GM20000 (cell line): ENCODE measurements at places on chromosomes 12 and 14.

- DNase-seq, result no peak
These were observed 136.5 kb upstream of the CRY1 start for GRCh38 chr12:107229827-107230226.

GRCh38 chr12:131164096-131164872 is 210.6 kb downstream of the ADGRD1 start:
- DNase-seq, result no peak

- DNase-seq, result no peak
These were observed 68.0 kb downstream of the PTPRR start for GRCh38 chr12:70852416-70853150.

- no peak for DNase-seq
These were observed 33.7 kb upstream of the HELB start for GRCh38 chr12:66268562-66268961.

GRCh38 chr12:85784096-85784720 is 52.0 kb downstream of the RASSF9 start:
- no peak for DNase-seq

- DNase-seq, result no peak
These were observed 28.5 kb upstream of the SRGAP1 start for GRCh38 chr12:63816031-63816430.

DNA sequence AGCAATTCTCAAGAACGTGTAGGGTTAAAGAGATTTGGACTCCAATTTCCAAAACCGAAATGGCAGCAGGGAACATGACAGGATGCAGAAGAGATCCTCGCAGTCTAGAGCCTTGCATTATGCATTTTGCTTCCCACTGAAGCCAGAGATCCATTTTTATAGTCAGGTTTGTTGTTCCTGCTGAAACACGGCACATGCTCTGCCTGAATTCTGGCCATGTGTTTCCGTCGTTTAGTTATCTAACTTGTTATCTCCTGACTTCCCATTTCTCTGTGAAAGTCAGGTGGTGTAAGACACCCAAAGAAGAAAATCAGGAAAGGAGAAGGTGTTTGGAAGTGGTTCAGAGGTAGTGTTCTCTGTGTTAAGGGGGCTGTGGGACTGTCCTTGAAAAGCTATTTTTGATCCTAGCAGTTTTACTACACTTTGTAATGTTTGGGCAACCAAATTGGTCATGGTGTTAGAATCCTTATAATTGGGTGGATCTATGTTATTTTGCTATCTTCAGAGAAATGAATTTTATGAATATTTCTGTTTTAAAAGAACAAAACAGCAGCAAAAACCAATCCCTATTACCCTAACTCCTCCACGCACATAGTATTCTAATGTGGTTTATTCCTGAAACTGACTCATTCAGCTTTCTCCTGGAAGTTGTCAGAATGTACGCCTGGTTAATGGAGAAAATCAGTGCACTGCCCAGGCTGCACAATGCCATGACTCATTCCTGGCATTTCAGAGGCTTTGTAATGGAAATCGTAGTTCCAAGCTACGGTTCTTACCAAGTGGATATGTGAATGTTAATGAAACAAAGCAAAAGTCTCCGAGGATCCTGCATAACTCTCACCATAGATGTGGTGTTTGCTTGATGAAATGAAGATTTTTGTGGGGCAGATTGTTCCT is 110.1 kb downstream of the SAMD4A start:
- DNase-seq, result no peak

DNA sequence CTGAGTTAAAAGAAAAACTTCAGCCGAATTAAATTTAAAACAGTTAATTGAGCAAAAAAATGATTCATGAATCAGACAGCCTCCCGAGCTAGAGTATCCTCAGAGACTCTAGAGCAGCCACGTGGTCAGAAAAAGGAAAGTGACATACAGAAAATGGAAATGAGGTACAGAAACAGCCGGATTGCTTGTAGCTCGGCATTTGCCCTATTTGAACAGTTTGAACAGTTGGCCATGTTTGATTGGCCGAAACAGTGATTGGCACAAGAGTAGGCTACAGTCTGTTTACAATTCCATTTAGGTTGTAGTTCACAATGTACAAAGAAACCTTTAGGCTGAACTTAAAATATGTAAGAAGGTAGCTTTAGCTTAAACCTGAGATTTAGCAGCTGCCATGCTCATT is 12.9 kb upstream of the OXA1L start:
- no peak for DNase-seq

DNA sequence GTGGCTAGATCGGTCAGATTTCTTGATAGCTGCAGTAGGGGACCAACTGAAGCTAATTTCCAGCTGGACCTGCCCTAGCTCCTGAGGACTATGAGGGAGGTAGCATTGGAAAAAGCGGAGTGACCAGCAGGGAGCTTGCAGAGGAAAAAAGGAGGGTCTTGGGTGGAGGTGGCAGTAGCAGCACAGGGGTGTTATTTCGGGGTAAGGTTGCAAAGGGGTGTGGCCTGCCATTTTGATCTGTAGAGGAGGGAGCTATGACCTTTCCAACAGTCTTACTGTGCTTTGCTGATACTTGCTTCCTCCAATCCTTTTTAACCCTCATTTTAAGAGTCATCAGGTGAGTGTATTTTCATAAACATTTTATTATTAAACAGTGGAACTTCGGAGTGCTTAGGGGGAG is 83.8 kb upstream of the NRXN3 start:
- no peak for DNase-seq

DNA sequence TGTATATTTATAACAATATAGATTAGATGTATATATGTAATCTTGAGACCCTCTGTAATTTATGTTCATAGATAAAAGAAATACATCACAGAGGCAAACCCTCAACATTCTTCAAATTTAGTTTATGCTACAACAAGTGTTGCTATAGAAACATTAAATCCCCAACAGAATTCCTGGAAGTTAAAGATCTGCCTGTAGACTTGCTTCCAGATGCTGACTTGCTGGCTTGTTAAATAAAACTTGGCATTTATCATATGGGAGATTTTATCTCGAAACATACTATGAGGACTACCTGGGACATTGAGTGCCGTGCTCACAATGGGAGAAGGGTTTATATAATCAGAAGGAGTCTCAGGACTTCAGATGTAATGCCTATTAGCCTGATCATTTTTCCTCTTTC is 136.3 kb upstream of the PLXNC1 start:
- no peak for DNase-seq

- DNase-seq, result no peak
These were observed 75.5 kb upstream of the CLMN start for GRCh38 chr14:95395098-95395737.

DNA sequence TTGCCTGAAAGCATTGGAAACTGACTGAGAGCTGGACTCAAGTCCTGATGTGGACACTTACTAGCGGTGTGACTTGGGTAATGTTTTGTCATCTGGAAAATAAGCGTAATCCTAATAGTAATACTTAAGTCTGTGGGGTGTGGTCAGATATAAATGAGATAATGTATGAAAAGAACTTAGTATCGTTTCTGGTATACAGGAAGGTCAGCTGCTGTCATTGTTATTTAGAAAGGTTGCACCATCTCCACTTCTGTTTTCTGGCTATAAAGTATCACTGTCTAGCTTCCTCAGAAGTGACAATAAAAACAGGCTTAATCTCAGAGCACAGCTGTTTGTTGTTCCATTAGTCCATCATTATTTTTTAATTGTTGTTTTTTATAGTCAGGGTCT is 34.1 kb upstream of the TUBA1C start:
- DNase-seq, result no peak

- DNase-seq, result no peak
These were observed 1221.0 kb downstream of the AACS start for GRCh38 chr12:126286203-126286602.

- DNase-seq, result no peak
These were observed 7.7 kb downstream of the LRCOL1 start for GRCh38 chr12:132602572-132603239.

DNA sequence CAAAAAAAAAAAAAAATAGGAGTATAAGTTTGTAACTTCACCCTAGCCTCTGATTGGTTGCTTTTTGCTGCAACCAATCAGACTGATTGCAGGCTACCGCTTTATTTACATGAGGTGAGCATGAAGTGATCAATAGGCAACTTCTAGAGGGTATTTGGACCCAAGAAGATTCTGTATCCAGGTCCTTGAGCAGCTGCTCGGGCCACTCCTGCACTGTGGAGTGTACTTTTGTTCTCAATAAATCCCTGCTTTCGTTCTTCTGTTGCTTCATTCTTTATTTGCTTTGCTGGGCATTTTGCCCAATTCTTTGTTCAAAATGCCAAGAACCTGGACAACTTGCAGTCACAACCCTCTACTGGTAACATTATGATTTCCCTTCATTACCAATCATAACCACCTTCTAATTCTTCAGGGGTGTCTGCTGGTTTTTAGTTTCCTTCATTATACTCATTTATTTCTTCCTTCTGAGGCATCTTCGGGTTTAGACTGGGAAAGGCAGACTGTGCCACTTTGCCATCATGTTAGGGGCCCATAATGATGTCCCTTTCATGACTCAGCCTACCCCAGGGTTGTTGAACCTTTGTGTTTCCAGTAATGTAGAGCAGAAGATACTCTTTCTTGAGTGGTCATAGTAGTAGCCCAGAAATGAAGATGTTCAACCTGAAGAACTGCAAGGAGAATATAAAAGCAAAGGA is 43.4 kb upstream of the LIMA1 start:
- DNase-seq, result no peak

DNA sequence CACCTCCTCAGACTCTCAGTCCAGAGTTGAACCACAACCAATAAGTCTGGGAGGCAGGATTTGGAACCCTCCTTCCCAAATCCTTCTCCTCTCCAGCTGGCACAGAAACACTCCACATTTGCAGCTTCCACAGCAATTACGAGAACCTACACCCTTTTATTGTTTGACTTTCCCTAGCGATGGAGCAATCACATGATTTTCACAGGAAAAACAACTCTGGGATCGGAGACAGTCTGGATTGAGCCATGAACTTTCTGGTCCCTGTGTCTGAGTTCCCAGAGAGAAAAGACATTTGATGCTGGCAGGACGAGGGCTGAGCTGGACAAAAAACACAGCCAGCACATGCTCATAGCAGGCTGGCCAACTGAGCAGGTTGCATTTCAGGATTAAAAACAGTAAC is 49.0 kb upstream of the STON2 start:
- DNase-seq, result no peak

DNA sequence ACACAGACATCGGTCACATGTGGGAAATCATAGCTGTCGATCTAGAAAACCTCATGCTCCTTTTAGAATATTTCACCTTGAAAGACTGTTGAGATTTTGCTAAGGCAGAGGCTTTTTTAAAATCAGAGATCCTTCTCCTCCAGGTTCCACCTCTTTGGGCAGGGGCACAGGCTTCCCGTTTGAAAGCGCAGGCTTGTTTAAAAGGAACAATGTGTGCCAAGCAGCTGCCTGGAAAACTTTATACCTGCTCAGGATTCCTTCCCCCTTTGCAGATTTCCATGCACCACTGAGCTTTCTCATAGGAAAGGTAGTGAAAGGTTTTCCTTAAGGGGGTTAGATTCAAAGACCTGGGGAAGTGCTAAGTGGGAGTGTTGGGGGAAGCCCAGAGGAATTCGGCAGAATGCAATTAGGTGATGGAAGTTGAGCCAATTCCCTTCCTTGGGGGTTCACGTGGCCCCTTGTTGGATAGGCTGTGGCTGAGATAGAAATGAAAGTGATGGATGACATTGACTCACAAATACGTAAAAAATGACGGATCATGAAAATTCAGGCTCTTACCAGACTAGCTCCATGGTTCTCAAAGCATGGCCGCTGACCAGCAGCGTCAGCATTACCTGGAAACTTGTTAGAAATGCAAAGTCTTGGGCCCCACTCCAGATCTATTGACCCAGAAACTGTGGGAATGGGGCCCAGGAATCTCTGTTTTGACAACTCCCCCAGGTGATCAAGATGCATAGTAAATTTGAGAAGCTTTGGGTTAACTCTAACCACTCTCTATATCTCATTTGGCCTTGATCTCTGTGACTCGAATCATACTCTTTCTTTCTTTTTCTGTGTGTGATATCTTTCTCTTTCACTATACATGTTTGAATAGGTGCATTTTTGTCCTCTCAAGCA is 281.4 kb upstream of the FKBP4 start:
- no peak for DNase-seq

GRCh38 chr12:130013771-130014484 is 110.1 kb upstream of the TMEM132D start:
- peak; percentile 79 for DNase-seq

GRCh38 chr12:58967561-58967960 is 47.3 kb upstream of the LRIG3 start:
- no peak for DNase-seq

- DNase-seq, result no peak
These were observed 28.8 kb upstream of the C2CD5 start for GRCh38 chr12:22573181-22573580.

- DNase-seq, result no peak
These were observed 1301.2 kb upstream of the FLRT2 start for GRCh38 chr14:84228702-84229101.

DNA sequence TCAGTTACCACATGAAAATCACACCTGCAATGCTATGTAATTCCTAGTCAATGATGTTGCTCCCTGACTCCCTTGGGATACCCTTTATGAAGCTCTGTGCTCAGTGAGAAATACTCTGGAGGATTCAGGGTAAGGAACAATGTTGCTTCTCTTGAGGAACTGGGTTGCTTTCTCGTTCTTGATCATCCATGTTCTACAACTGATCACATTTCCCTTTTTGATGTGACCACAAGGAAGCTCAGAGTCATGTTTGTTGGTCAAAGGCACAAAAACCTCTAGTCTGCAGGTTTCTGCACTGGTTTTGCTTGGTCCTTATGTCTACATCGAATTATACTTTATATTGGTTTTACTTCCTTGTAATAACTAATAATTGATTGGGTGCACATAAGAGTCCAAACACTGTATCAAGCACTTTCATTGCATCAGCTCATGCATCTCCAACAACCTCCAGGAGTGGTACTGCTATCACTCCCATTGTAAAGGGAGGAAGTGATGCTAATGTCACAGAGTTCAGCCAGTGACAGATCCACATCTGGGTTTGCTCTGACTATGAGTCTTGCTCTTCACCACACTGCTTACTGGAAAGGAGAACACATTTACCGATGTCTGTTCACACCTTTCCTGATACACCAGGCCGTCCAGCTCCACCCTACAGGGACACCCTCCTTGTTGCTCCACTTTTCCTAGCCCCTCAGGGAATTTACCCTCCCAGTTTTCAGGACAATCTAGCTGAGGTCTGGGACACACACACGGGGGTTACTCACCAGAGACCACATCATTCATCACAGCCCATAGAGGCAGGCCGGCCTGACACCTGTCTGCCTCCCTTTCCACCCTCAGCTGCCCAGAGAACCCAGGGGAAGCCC is 41.0 kb downstream of the CMKLR1 start:
- peak; percentile 28 for DNase-seq

DNA sequence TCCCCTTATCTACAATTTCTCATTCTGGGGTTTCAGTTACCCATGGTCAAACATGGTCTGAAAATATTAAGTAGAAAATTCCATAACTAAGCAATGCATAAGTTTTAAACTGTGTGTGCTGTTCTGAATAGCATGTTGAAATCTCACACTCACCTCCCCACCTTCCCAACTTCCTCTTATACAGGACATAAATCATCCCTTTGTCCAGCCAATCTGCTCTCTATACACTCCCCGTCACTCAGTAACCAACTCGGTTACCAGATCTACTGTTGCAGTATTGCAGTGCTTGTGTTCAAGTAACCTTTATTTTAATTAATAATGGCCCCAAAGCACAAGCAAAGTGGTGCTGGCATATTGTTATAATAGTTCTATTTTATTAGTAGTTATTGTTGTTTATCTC is 420.5 kb downstream of the GXYLT1 start:
- DNase-seq, result no peak

GRCh38 chr14:56185992-56186391 is 67.8 kb downstream of the PELI2 start:
- DNase-seq, result no peak
